Sigmoid colon (tissue), 7 donors: ENCODE measurements at places on chromosomes 7 and 10.

GRCh38 chr7:111744501-111745155 lies 182.3 kb upstream of the IMMP2L start:
- H3K4me3 ChIP-seq: no peak overlapping the region
- DNase-seq: no peak
- H3K36me3 ChIP-seq: no peaks in the 10 kb centered on the region
- H3K27ac ChIP-seq: no peak overlapping the region
- H3K4me1 ChIP-seq: no peaks in the 10 kb centered on the region

DNA sequence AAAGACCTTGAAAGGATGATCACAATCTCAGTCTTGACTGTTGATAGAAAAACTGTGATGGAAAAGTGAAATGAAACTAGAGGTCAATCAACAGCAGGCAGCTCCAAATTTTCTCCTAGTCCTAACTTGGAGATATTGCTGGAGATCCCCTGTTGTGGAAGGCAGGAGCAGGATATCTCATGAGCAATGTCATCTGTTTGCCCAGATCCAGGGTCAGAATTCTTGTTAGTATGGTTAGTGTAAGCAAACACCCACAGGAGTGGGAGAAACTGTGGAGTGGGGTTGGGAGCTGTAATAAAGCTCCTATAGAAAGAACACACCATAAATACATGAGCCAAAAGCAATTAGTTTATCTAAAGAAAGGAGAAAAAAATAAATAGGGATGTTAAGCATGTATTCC lies 169.0 kb downstream of the AKR1D1 start:
- H3K4me1 ChIP-seq: no peaks in the 10 kb centered on the region
- no peak overlapping the region for H3K27ac ChIP-seq
- no peaks in the 10 kb centered on the region for H3K36me3 ChIP-seq
- no peaks in the 10 kb centered on the region for H3K27me3 ChIP-seq
- no peak overlapping the region for H3K4me3 ChIP-seq
- no peak for DNase-seq

- no peak overlapping the region for H3K4me3 ChIP-seq
- DNase-seq: no peak
- no peak overlapping the region for H3K27ac ChIP-seq
- no peaks in the 10 kb centered on the region for H3K36me3 ChIP-seq
- H3K4me1 ChIP-seq: no peaks in the 10 kb centered on the region
Measured at GRCh38 chr7:128094686-128095085, 63.4 kb upstream of the LRRC4 start.

DNA sequence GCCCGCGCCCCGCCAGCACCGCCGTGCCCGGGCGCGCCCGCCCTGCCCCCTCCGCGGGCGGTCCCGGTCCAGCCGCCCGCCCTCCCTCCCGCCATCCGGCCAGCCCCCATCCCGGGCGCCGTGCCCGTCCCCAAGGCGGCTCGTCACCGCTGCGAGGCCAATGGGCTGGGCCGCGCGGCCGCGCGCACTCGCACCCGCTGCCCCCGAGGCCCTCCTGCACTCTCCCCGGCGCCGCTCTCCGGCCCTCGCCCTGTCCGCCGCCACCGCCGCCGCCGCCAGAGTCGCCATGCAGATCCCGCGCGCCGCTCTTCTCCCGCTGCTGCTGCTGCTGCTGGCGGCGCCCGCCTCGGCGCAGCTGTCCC lies at the start of gene HTRA1:
HTRA1 (plus strand) TSS at position 187 of the 362 bp plus-strand sequence; CDS start at position 287, 100 bp downstream.
- peak; percentile 92 for DNase-seq
- peaks cover 22% of the 10 kb centered on the region for H3K4me1 ChIP-seq
- peak within 1 kb of the TSS; percentile 87 for H3K27ac ChIP-seq
- H3K36me3 ChIP-seq: no peaks in the 10 kb centered on the region

DNA sequence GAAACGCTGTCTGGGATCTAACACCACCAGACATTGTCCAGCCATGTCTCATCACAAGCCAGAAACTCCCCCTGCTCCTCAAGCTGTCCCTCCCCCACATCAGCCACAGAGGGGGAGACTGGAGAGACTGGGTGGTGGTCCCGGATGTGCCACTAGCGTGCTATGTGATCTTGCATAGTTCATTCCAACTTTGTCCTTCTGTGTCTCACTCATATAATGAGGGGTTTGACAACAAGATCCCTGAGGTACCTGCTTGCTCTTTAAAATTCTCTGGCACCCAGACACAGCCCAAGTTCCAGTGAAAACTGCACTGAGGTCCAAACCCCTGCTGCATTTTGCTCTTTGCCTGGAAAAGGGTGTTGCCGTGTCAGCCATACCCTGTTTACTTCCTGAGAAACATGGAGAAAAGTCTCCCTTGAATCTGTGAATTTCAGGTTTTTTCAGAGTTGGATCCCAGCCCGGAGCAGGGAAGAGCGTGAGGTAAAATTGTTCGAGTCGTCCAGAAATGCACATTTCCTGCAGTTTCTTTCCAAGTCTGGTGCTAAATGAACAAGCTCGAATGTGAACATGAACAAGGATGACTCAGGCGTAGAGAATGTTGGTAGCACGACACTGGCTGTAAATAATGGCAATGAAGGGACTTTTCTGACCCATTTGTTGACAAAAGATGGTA lies 156.6 kb downstream of the CCDC3 start:
- peak overlapping the region; percentile 30 for H3K27ac ChIP-seq
- peak; percentile 70 for DNase-seq
- H3K27me3 ChIP-seq: no peaks in the 10 kb centered on the region
- no peaks in the 10 kb centered on the region for H3K36me3 ChIP-seq

- peak overlapping the region; percentile 96 for H3K27ac ChIP-seq
- no peaks in the 10 kb centered on the region for H3K36me3 ChIP-seq
- H3K27me3 ChIP-seq: no peaks in the 10 kb centered on the region
- peak overlapping the region; percentile 65 for H3K4me3 ChIP-seq
Measured at GRCh38 chr7:27155816-27156507, 513 bp downstream of the HOXA7 start.

DNA sequence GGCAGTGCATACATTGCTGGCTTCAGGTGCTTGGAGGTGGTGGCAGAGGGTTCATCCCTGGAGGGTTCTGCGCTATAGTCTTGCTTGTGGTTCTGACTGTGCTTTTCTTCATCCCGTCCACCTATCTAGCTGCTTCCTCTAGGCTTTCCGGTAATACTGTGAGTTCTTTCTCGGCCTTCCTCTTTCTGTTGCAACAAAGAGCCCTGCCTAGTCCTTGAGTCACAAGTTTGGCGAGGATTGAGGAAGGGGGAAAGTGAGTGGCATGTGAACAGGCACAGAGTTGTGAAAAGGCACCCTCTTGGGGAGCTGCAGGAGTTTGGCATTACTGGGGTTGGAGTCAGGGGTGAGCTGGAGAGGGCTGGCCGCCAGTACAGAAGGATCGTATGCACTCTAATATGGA lies 123.0 kb downstream of the SH2D4B start:
- no peak overlapping the region for H3K4me3 ChIP-seq
- no peak overlapping the region for H3K27ac ChIP-seq

GRCh38 chr10:72483471-72483870 lies 128.8 kb upstream of the DNAJB12 start:
- no peaks in the 10 kb centered on the region for H3K36me3 ChIP-seq
- H3K27ac ChIP-seq: no peak overlapping the region
- no peak overlapping the region for H3K4me3 ChIP-seq
- H3K4me1 ChIP-seq: no peaks in the 10 kb centered on the region
- no peaks in the 10 kb centered on the region for H3K27me3 ChIP-seq

GRCh38 chr7:43546231-43546630 lies 36.7 kb upstream of the STK17A start:
- H3K36me3 ChIP-seq: no peaks in the 10 kb centered on the region
- H3K27me3 ChIP-seq: no peaks in the 10 kb centered on the region
- DNase-seq: no peak
- H3K4me1 ChIP-seq: no peaks in the 10 kb centered on the region

DNA sequence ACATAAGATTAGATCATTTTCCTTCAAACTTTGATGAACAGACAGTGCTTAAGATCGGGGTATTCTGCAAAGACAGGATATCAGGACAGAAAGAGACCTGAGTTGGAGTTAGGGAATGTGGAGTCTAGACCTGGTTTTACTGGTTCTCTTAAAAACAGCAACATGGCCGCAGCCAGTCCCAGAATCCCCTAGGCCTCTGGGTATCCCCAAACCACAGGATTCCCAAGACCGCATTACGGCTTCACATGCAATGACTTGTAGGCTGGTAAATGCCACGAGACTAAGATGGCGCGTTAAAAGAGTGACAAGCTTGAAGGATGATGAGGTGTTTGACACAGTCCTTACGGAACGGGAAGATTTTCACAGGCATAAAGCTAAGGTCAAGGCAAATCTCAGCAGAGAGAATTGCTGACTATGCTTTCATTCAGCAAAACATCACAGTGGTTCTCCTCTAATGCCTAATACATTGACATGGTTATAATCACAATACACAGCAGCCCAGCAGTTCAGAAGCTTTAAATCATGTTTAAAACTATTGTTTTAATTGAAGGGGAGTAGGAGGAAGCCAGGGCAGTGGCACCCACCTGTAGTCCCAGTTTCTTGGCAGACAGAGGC lies 32.9 kb downstream of the MPP7 start:
- H3K4me1 ChIP-seq: peaks cover 15% of the 10 kb centered on the region
- H3K36me3 ChIP-seq: no peaks in the 10 kb centered on the region
- H3K27me3 ChIP-seq: no peaks in the 10 kb centered on the region
- H3K27ac ChIP-seq: no peak overlapping the region
- no peak overlapping the region for H3K4me3 ChIP-seq

- H3K36me3 ChIP-seq: no peaks in the 10 kb centered on the region
- H3K27me3 ChIP-seq: no peaks in the 10 kb centered on the region
- no peak for DNase-seq
- H3K27ac ChIP-seq: no peak overlapping the region
- no peaks in the 10 kb centered on the region for H3K4me1 ChIP-seq
Measured at GRCh38 chr7:133186060-133186459, 66.8 kb upstream of the EXOC4 start.

DNA sequence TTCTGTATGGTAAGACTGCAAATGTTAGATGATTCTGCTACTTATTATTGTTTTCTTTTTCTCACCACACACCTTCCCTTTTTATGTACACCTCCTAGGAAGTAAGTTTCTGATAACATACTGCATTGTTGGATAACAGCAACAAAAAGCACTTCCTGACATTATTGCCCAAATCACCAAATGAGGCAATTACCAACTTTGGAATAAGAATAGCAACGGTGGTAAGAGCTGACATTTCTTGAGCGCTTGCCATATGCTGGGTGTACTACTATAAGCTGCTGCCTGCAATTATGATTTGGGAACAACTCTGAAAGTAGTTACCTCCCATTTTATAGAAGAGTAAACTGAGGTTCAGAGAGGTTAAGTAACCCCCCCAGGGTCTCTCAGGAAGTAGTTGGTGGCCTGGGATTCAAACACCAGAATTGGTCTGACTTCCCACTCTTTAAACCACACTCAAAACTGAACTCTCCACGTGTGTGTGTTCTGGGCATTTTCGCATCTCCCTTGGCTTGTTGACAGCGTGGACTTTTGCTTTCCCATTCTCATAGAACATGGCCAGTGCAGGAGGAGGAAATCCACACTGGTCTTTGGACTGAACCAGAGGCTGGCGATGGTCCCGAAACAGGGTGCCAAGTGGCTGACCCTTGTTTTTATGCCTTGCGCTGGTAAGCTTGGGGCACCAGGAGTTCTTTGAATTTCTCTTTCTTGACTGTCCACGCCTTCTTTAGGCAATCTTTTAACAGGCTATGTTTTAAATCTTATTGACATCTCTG lies 71.4 kb downstream of the TCF7L2 start:
- DNase-seq: peak; percentile 58
- no peaks in the 10 kb centered on the region for H3K4me1 ChIP-seq
- no peaks in the 10 kb centered on the region for H3K27me3 ChIP-seq
- H3K4me3 ChIP-seq: no peak overlapping the region

- H3K4me1 ChIP-seq: no peaks in the 10 kb centered on the region
- DNase-seq: no peak
Measured at GRCh38 chr10:90920986-90921666, at the start of gene ANKRD1. Gene ANKRD1, minus strand, starts transcription at chr10:90921087. Its CDS starts 60 bp downstream, at chr10:90921027.

DNA sequence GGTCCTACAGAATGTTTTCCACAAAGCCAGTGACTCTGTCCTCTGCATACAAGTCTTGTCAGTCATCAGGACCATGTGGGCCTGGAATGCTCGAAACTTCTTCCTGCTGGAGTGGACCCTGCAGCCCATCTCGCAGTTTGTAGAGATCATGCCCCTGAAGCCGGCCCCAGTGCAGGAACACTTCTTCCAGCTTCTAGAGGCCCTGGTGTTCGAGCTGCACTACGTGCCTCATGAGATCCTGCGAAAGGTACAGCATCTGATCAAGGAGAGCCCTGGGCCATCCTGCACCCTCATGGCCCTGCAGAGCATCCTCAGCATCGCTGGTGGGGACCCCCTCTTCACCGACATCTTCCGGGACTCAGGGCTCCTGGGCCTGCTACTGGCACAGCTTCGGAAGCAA lies 46.5 kb downstream of the WDFY4 start:
- H3K4me1 ChIP-seq: no peaks in the 10 kb centered on the region
- H3K27ac ChIP-seq: no peak overlapping the region
- no peak overlapping the region for H3K4me3 ChIP-seq
- H3K27me3 ChIP-seq: peaks cover 4% of the 10 kb centered on the region
- no peaks in the 10 kb centered on the region for H3K36me3 ChIP-seq

DNA sequence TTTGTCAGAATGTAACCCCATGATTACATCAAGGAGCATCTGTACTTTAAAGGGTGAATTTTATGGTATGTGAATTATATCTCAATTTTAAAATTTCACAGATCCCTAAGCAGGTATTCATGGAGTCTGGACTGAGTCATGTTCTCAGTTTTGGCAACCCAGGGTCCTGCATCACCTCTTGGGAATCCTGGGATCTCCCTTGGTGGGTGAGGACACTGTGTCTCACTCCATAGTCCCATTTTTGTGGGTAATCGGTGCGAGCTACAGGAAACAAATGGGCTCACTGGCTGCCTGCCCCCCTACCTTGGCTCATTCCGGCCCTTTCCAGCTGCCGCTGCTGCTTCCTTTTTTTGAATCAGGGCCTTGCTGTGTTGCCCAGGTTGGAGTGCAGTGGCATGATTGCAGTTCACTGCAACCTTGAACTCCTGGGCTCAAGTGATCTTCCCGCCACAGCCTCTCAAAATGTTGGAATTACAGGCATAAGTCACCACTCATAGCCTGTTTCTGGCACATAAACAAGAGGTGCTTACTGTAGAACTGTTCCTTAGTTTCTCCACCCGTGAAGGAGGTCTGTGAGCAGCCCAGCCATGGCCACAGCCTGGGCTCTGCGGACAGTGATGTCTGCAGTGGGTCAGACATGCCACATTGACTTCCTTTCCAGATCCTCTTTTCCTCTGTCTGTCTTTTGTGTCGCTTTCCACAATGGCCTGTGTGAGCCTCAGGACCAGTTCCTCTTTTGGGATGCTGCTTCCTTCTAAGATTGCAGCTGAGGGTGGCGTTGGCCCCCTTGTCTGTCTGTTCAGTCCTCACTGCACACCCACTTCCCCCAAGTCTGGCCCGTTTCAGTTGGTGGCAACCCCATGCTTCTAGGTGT lies 14.5 kb downstream of the PALD1 start:
- no peaks in the 10 kb centered on the region for H3K4me1 ChIP-seq
- H3K27me3 ChIP-seq: no peaks in the 10 kb centered on the region
- no peak for DNase-seq
- peak overlapping the region; percentile 61 for H3K27ac ChIP-seq
- H3K36me3 ChIP-seq: no peaks in the 10 kb centered on the region
